ENCODE measurements at places on chromosomes 2 and 18.

DNA sequence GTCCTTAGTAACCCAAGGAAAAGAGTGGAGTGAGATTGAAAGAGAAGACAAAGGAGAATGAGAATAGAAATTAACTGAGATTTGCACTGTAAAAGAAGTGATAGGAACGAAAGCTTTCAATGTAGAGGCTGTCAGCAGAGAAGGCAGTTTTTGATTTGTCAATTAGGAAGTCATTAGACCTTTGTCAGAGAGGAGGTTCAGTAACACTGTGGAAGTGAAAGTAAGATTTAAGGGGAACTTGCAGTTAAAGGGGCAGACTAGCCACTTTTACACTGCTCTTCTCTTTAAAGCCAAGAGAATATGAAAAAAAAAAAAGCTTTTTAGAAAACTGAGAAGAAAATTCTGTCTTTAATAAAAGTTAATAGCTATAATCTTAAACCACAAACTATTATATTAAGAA lies 11.5 kb upstream of the KYNU start:
- peak; percentile 24 for DNase-seq

- DNase-seq = no peak
These were observed 414.4 kb upstream of the ETAA1 start for GRCh38 chr2:66982766-66983165.

- peak; percentile 18 for DNase-seq
These were observed 272.3 kb downstream of the RAD51AP2 start for GRCh38 chr2:17245906-17246305.

DNA sequence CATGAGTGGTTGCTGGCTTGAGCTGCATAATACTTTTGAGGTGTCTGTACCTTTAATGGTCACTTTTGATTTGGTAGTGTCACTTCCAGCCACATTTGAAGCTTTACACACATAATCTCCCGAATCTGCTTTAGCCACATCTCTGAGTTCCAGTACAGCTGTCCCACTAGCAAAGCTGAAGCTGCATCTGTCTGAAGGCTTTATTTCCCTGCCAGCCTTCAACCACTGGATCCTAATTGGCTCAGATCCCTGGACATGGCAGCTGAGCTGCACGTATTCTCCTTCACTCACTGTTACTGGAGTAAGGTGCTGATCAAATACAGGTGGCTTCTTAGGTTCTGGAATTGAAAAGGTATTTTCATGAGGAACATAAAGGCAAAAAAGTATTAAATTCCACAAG lies 99.7 kb downstream of the TTN start:
- DNase-seq = no peak

GRCh38 chr2:127071901-127072328 lies 35.0 kb downstream of the BIN1 start:
- no peak for DNase-seq

Measured in HCEC 1CT (cell line).